ENCODE measurements at places on chromosomes 13 and 19.

DNA sequence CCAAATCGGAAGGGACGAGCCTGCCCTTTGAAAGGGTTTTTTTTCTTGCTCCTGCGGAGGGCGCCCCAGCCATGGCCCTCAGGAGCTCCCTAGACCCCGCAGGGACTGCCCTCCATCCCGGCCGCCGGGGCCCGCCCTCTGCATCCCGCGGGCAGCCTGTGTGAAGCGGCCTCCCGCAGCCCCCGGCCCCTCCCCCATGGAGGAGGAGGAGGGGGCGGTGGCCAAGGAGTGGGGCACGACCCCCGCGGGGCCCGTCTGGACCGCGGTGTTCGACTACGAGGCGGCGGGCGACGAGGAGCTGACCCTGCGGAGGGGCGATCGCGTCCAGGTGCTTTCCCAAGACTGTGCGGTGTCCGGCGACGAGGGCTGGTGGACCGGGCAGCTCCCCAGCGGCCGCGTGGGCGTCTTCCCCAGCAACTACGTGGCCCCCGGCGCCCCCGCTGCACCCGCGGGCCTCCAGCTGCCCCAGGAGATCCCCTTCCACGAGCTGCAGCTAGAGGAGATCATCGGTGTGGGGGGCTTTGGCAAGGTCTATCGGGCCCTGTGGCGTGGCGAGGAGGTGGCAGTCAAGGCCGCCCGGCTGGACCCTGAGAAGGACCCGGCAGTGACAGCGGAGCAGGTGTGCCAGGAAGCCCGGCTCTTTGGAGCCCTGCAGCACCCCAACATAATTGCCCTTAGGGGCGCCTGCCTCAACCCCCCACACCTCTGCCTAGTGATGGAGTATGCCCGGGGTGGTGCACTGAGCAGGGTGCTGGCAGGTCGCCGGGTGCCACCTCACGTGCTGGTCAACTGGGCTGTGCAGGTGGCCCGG lies 815 bp downstream of the MAP3K10 start:
- DNase-seq = no peak

DNA sequence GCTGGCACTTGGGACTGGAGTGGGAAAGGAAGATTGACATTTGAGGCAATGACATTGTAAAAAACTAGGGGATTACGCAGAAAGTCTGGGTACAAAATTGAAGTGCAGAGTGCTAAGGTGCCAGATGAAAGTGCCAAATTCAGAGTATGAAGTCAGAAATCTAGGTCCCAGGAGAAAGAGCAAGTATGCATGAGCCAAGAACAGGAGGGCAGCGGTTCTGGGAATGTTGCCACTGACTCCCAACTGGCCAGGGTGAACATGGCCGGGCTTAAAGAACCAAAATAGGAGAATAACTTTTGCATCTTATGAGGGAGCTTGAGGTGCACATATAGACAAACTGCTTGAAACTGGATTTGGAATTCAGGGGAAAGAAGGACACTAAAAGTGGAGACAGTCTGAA lies 495.8 kb upstream of the KLF12 start:
- DNase-seq = no peak

GRCh38 chr19:54653181-54653809 lies 9.5 kb upstream of the LILRB4 start:
- no peak for DNase-seq

GRCh38 chr19:28519952-28520861 lies 692.7 kb downstream of the UQCRFS1 start:
- DNase-seq = no peak

DNA sequence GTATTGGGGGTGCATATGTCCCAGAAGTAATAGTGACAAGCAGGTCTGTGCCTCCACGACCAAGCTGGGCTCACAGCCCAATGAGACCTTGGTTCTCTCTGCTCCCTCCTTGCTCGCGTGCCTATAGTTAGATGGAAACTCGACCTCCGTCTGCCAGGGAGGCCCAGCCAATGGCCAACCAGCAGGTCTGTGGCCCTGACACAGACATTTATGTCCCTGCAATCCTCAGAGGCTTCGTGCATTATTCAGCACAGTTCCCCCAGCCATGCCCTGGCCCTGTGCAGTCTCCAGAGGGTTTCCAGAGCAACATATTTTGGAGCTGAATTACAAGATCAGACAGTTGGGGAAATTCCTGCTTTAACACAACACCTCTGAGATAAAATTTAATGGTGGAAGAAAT lies 105.1 kb downstream of the UQCRFS1 start:
- no peak for DNase-seq

DNA sequence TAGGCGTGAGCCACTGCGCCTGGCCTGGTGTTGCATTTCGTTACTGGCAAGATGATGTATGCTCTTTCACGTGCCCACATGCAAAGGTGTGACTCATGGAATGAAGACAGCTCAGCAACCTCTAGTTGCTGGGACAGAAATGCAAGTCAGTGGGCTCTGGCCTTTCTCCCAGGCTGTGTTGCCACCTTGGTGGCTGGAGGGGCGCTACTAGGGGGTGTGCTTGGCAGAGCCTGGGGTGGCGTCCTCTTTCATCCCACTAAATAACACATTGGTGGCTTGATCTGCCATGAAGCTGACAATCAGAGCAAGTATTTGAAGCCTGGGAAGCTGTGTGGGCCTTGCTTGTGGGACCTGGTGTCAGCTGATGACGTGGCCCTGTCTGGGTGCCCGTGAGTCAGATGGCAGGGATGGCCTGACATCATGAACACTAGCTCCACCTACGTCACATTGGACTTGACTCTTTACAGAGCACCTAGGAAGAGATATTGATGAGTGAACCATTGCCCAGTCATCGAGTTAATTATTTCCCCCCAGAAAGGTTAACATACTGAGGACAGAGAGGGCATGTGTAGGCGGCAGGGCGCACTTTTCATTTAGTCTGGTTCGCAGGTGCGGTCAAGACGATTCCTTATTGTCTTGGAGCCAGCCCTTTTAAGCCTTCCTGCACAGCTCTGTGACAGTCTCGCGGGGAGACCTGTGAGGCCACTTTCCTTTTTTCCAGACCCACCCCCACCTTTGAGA lies 154.2 kb downstream of the TM9SF2 start:
- DNase-seq = no peak

DNA sequence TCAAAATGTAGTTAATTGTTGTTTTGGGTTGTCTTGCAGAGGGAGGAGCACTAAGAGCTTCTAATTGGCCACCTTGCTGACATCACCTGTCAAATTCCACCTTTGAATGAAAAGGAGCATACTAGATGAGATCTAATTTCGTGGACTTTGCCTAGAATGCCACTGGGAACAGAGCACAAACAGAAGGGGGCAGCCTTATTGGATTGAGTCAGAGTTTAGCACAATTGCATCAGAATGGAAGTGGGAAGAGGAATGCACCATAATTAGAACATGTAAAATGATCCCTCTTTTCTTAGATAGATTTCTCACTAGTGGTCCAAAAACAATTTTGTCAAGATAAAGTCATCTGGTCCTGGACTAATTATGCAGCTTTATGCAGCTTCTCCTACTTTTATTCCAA lies 1552.2 kb downstream of the PCDH9 start:
- no peak for DNase-seq

GRCh38 chr19:1206864-1207450 lies 1.4 kb downstream of the STK11 start:
- DNase-seq = no peak

DNA sequence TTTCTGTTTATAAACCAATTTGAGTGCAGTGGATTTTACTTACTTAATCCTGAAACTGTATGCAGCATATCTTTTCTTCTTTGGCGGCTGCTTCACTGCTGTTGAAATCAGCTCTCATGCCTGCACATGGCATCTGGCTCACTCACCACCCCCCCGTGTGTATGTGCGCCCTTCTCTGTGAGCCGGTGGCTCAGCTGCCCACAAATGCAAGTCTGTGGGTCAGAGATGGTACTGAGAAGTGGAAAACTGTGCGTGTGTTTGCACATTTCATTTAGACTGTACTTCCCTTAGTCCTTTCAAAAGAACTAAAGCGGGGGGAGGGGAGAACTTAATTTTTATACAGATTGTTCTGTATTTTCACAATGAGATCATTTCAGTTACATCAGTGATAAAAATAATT lies 307.6 kb downstream of the SHISA2 start:
- DNase-seq = no peak

- DNase-seq = no peak
These were observed 279.8 kb upstream of the EDNRB start for GRCh38 chr13:78198419-78198818.

- DNase-seq = no peak
These were observed 476.4 kb downstream of the FOXO1 start for GRCh38 chr13:40189898-40190630.

- DNase-seq = no peak
These were observed 141.0 kb downstream of the POSTN start for GRCh38 chr13:37457612-37458011.

GRCh38 chr13:49904729-49905456 lies 31.2 kb downstream of the SPRYD7 start:
- DNase-seq = no peak

- no peak for DNase-seq
These were observed 4.8 kb upstream of the SOX1 start for GRCh38 chr13:112062072-112062567.

- DNase-seq = no peak
These were observed 30.7 kb downstream of the ZNF793 start for GRCh38 chr19:37537391-37537947.

DNA sequence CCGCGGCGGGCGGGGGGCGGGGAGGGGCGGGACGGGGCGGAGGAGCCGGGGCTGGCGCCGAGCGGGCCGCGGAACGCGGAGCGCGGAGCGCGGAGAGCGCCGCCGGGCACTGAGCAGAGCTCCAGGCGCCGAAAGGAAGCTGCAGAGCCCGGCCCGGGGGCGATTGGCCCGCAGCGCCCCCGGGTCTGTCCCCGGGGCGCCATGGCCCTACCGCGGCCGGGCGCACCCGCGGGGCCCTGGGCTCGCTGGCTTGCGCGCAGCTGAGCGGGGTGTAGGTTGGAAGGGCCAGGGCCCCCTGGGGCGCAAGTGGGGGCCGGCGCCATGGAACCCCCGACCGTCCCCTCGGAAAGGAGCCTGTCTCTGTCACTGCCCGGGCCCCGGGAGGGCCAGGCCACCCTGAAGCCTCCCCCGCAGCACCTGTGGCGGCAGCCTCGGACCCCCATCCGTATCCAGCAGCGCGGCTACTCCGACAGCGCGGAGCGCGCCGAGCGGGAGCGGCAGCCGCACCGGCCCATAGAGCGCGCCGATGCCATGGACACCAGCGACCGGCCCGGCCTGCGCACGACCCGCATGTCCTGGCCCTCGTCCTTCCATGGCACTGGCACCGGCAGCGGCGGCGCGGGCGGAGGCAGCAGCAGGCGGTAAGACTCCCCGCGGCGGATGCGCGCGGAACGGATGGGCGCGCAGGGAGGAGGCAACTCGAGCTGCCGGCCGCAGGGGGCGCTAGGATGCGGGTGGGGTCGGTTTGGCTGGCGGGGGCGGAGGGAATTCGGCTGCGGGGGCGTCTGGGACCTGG lies at the start of gene PDE4A:
Gene PDE4A (plus strand): TSS at position 95 of the 796 bp plus-strand sequence. CDS start 227 bp downstream, at position 322.
- DNase-seq = no peak

- no peak for DNase-seq
These were observed 486 bp downstream of the ZNF808 start for GRCh38 chr19:52527956-52528351.

DNA sequence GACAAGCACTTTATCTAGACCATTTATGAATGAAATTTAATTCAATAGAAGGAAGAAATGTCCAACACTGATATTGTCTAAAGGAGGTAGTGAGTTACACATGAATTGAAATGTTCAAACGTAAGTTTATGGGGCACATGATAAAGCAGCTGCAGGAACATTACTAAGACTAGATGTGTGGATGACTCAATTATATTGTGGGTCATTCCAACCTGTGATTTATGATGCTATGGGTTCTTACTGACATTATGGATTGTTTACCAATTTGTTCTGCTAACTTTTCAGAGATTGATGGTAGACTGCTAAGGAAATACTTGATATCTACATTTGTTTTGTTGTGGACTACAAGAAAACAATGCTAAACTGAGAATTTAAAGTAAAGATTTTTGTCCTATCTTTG lies 56.1 kb upstream of the ATXN8OS start:
- no peak for DNase-seq

- DNase-seq = no peak
These were observed 40.7 kb downstream of the GAS6 start for GRCh38 chr13:113822956-113823744.

DNA sequence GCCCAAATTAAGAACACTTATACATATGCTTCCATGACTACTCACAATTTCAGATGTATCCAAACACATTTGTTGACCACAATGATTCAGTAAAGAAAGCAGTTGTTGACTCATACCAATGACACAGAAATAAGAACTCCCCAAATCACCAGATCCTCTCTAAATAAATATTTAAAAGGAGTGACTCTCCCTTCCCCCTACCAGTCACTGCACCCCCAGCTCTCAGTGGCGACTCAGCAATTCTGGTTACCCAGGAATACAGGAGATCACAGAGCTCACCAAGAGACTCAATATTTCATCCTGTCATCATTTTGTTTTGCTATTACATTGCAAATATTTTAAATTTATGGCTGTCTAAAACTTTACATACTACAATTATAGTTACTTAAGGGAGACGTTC lies 131.5 kb downstream of the RGCC start:
- no peak for DNase-seq

GRCh38 chr13:105410602-105411001 lies 1124.9 kb downstream of the EFNB2 start:
- DNase-seq = no peak

DNA sequence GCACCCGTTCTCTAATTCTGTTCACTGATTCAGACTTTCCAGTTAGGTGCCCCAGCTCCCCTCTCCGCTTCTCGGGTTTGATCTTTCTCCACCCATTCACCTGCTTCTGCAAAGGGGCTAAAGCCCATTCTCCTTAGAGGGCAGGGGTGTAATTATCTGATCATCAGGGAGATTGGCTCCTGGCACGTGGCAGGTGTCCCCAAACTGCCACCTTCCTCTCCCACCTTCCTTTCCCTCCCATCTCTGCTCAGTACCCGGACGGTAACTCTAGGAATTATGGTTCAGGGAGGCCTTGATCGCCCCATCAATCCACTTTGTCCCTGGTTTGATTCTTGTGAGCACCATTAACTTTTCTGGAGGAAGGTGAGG lies 212 bp downstream of the FFAR1 start:
- no peak for DNase-seq

- no peak for DNase-seq
These were observed 14.0 kb downstream of the CDX2 start for GRCh38 chr13:27955014-27955591.

DNA sequence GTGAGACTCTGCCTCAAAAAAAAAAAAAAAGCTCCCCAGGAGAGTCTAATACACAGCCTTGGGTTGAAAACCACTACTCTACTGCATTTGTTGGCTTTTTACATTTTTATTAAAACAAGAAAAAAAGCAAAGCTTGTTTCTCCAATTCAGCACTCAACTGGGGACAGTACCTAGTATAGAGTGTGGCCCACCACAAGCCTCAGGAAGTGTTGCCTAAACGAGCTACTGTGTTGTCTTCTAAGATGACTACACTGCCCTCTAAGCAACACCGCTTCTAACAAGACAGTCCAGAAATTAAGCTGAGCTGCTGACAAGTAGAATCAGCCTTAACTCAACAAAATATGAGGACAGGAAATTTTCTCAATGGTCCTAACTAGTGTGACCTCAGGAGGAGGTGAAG lies 522.2 kb downstream of the FGF9 start:
- no peak for DNase-seq

GRCh38 chr19:17348700-17349099 lies 11.3 kb downstream of the GTPBP3 start:
- DNase-seq = no peak

Data from NCI-H187 treated with DMSO at 0.1 percent for 48 hours (cell line).